ENCODE measurements at places on chromosomes 7 and 10.

GRCh38 chr7:151420144-151420543 is 10.3 kb upstream of the WDR86 start:
- DNase-seq, result no peak

- no peak for DNase-seq
Measured at GRCh38 chr10:78335371-78335690, 301.7 kb downstream of the RPS24 start.

DNA sequence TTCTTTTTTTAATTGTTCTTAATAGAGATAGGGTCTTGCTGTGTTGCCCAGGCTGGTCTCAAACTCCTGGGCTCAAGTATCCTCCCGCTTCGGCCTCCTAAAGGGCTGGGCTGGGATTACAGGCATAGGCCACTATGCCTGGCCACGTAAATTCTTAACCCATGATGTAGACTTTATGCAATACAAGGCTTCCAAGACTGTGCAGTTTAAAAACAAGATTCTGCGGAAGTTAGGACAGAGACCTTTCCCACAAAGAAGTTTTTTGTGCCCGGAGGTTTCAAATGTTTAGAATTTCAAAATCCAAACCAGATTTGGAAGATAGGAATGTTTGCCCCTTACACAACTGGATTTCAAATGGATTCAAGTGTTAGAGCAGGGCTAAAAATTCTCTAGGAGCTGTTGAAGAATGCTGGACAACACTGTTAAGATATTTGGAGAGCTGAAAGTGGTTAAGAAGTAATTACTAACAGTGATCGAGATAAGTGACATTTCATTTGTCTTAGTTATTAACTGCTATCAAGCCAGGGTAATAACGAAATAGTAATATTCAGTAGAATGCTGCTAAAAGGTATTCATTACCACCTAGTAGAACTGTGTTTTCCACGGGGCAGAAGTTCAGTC is 7.4 kb downstream of the APBB1IP start:
- DNase-seq, result no peak

DNA sequence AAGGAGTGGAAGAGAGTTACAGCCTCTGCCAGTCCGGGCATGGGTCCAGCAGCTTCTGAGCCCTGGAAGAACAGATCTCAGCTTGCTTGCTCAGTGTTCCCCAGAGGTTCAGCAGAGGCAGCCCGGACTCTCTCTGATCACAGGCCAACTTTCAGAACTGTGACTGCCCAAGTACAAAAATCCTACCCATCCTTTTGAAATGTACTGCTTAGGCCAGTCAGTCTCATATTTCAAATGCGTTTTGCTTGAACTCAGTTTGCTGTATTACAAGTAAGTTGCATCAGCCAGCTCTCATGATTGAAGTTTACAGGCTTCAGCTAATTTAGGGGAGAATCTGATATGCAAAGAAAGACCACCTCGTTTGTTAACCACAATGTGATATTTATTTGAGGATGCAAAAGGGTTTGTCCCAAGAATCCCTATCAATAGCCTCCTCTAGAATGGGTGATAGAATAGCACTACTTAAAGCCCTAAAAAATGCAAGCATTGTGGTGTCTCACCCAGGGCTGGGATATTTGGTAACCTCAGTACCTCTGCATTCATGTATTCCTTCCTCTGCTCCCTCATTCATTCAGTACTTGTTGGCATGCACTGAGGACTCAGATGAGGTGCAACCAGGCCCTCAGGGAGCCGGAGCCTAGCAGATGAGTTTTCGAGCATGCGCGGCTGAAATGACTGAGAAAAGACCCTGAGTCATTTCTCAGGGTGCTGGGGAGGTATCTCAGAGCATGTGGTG is 7.0 kb downstream of the AIMP2 start:
- DNase-seq, result no peak

DNA sequence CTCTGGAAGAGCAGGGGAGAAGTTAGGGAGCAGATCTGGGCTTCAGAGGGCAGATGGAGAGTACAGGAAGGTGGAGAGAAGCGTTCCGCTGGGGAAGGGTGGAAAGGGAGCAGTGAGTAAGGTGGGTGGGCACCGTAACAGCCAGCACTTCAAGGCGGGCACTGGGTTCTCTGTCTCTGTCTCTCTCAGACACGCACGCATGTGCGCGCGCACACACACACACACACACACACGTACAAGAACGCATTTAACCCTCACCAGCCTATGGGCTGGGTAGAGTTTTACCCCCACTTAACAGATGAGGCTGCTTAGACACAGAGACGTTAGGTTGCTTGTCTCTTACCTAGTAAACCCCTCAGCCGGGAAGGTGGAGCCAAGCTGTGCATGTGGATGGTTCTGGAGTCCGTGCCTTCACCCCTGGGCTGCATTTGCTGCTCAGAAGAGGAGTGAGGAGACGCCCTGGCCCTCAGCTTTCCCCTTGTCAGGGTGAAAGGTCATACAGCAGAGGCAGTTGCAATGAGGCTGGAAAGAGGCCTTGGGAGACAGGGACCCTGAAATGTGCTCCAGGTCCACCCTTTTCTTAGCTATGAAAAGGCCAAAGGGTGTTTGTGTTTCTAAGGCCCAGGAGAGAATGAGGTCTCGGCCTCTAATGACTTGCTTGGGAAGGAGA is 16.0 kb downstream of the ADCYAP1R1 start:
- DNase-seq, result no peak

- no peak for DNase-seq
Measured at GRCh38 chr7:46752881-46753366, 829.0 kb downstream of the TNS3 start.

- DNase-seq, result no peak
Measured at GRCh38 chr10:641149-642010, 48.1 kb downstream of the DIP2C start.

GRCh38 chr10:3468919-3469638 is 296.5 kb upstream of the PITRM1 start:
- DNase-seq, result peak; percentile 16
